ENCODE measurements at places on chromosomes 7 and 10. TPM values are rescaled to one million over a fixed set of nuclear protein-coding genes. Genes with fewer than 3 reads are reported as not detected.

- no peak overlapping the region for H3K4me3 ChIP-seq
- no peaks in the 10 kb centered on the region for H3K4me1 ChIP-seq
- H3K27me3 ChIP-seq: no peaks in the 10 kb centered on the region
- no peak for DNase-seq
- H3K36me3 ChIP-seq: no peaks in the 10 kb centered on the region
- H3K27ac ChIP-seq: no peak overlapping the region
Observed at GRCh38 chr7:28207486-28208158, 27.0 kb upstream of the JAZF1 start.

Gene H2BK1
- not detected for total RNA-seq

Gene ZPBP
- 0.25 TPM for total RNA-seq

DNA sequence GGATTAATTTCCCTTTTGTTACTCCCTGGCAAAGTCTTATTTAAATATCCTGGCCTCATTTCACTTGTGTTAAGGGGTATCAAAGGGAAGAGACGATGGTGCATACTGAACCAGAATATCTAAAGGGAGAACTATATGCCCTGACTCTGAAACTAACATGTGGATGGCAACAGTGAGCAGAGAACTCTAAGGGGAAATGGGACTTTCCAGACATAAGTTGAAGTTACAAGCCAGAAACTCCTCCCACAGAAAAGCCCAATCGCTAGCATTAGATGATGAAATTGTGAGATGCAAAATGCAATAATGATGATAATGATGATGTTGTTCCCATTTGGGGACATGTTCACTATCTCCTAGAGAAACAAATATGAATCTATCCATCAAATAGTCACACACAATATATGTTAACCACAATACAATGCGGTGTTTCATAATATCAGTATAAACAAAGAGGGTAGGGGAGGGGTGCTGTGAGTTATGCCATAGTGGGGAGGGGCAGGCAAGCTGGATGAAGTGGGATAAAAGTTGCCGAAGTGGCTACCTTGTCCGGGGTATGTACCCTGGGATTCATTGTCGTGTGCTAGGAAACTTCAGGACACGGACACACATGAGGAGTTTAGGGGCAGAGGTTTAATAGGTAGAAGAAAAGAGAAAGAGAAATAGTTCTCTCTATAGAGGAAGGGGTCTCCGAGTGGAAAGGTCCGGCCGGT is 37.1 kb downstream of the TMEM229A start:
- no peak overlapping the region for H3K27ac ChIP-seq
- DNase-seq: no peak
- H3K4me1 ChIP-seq: peaks cover 6% of the 10 kb centered on the region
- H3K27me3 ChIP-seq: no peaks in the 10 kb centered on the region

GRCh38 chr10:91592266-91592975 is 40.5 kb downstream of the PPP1R3C start:
- H3K4me1 ChIP-seq: peaks cover 10% of the 10 kb centered on the region
- H3K4me3 ChIP-seq: no peak overlapping the region
- peak; percentile 38 for DNase-seq
- H3K27me3 ChIP-seq: no peaks in the 10 kb centered on the region
- peak overlapping the region; percentile 93 for H3K27ac ChIP-seq

DNA sequence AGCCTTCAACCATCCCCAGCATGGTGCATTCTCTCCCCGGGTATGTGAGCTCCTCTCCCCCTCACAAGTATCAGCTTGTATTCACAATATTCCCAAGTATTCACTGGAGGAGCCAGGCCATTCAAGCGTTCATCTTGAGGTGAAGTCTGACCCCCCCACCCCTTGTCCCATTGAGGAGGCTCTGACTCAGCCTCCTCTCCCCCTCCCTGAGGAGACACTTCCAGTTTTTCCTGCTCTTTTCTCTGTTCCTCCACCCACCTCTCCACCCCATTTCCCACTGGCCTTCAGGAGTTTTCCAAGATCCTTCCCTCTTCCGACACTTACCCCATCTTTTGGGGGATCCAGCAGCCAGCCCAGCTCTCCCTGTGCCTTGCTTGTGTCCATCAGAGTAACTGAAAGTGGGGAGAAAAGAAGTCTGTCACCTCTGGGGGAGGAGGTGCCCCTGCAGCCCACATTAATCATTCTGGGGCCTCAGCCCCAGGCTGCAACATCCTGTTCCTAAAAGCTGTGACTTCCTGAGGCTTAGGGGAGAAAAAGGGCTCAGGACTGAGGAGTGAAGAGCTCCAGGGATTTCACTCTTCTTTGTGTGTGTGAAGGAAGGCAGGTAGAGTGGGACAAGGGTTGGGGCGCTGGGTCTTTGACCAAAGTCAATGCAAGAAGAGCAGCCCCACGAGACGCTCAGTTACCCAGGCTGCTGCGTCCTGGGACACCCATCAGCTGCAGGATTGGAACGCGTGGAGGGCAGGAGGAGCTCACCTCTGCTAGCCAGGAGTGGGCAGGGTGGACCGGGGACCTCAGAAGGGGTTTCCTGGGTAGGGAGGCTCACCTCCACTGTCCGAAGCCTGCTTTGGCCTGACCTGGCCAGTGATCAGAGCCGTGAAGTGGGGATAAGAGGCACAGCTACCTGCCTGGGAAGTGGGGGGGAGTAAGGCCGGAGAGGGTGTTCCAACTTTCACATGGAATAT is 1.1 kb downstream of the EPHA1 start:
- H3K36me3 ChIP-seq: no peaks in the 10 kb centered on the region
- H3K27me3 ChIP-seq: no peaks in the 10 kb centered on the region
- no peak overlapping the region for H3K4me3 ChIP-seq
- no peak overlapping the region for H3K27ac ChIP-seq

Gene SPDYE1
- total RNA-seq: 0.09 TPM

GRCh38 chr7:151859111-151859947 is 17.6 kb downstream of the PRKAG2 start:
- H3K27me3 ChIP-seq: no peaks in the 10 kb centered on the region
- DNase-seq: no peak
- H3K4me1 ChIP-seq: no peaks in the 10 kb centered on the region
- no peak overlapping the region for H3K27ac ChIP-seq
- no peak overlapping the region for H3K4me3 ChIP-seq

DNA sequence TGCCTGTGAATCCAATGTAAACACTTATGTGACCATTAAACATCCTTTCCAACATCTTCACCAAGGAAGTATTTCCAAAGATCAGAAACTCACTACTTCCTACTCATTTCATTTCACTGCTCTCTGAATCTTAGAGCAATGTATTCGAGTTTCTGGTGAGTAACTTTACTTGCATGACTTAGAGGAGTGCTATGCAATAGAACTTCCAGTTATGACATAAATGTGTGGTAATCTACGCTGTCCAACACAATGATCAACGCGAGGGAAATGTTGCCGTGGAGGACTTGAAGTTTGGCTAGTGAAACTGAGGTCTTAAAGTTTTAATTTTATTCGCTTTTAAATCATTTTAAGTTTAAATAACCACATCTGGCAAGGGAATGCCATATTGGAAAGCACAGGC is 1326.3 kb downstream of the XPNPEP1 start:
- H3K27ac ChIP-seq: no peak overlapping the region
- H3K4me1 ChIP-seq: no peaks in the 10 kb centered on the region
- H3K27me3 ChIP-seq: peaks cover 12% of the 10 kb centered on the region

Gene DYNC1I1
- 7.6 TPM for total RNA-seq

Gene ATE1
- total RNA-seq: 47.8 TPM

Gene PDLIM1
- 61.4 TPM for total RNA-seq

Gene NKX1-2
- total RNA-seq: not detected

DNA sequence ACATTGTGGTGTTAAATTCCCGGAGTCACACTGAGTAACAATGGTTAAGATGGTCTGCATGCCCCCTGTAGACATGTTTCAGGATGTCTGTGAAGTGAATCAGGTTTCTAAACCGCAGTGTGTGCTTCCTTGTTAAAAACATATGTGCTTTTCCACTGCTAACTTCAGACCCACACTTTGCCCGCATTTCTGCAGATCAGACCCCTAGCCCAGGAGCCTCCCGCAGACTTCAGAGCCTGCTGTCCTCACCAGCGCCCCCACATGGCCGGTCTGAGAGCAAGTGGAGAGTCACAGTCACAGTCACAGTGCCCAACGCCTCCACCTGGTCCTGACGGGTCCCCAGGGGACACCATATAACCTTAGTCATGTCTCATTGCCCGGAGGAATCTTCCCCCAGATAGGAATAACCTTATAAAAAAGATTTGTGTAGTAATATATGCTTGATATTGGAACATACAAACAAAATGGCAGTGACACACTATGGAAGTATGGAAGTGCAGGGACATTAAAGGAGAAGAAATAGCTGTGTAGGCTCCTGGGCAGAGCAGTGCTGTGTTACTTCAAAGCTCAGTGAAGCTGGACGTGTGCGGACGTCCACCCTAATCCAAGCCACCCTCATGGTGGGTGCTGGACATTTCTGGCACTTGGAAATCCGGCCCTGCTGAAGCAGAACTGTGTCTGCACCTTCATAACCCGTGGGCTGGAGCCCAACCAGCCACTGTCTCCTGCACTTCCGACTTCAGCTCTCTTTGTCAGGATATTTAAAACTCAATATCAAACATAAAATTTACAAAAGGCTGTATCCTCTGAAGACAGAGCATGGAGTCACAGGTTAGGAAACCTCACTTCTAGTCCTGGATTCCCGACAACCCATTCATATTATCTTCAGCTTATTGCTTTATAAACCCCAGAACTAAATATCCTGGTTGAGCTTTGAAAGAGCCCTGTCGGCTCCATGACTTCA is 29.0 kb downstream of the GSTO2 start:
- H3K36me3 ChIP-seq: no peaks in the 10 kb centered on the region
- peak overlapping the region; percentile 3 for H3K27ac ChIP-seq
- no peak for DNase-seq
- no peak overlapping the region for H3K4me3 ChIP-seq
- H3K27me3 ChIP-seq: no peaks in the 10 kb centered on the region
- H3K4me1 ChIP-seq: no peaks in the 10 kb centered on the region

DNA sequence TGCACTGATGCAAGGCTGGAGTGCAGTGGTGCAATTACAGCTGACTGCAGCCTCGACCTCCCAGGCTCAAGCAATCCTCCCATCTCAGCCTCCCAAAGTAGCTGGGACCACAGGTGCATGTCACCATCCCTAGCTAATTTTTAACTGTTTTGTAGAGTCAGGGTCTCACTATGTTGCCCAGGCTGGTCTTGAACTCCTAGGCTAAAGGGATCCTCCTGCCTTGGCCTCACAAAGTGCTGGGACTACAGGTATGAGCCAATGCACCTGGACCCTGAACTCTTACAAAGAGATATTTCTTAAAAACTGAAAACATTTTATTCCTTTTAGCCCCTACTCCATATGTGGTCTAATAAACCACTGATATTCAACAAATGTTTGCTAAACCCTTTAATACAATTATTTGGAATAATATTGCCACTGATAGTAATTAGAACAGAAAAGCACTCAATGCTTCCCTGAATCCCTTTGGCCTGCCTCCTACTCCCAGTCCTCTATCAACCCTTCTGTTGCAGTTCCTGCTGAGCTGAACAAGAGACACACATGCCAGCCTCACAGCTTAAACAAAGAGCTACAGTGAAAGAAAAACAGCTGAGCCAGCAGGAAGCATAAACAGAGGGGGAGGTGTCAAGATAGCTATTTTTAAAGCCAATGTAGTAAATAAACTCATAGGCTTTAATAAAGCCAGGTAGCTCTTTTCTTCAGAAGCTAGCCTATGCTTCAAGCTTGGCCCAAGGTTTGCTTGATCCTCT is 7.0 kb upstream of the GNAI1 start:
- H3K4me3 ChIP-seq: no peak overlapping the region
- H3K27ac ChIP-seq: no peak overlapping the region
- no peaks in the 10 kb centered on the region for H3K36me3 ChIP-seq
- H3K27me3 ChIP-seq: no peaks in the 10 kb centered on the region
- H3K4me1 ChIP-seq: peaks cover 4% of the 10 kb centered on the region

DNA sequence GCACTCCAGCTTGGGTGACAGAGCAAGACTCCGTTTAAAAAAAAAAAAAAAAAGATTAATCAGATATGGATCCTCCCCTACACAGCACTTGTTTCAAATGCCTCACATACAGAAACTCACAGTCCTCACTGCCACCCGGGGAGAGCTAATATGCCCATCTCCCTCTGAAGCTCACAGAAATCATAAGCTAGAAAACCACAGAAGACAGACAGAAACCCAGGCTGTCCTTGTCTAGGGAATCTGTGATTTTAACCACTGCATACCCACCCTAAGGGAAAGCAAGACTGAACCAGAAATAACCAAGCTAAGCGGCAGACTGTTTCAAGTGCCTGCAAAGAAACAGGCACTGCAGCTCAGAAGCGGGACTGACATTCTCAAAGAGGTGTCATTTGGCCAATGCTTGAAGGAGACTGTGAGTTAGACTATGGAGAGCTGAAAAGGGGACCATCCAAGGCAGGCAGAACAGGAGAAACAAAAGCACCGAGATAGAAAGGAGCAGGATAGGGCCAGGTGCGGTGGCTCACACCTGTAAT is 37.6 kb downstream of the SLC37A3 start:
- peaks cover 8% of the 10 kb centered on the region for H3K36me3 ChIP-seq
- DNase-seq: no peak
- no peak overlapping the region for H3K4me3 ChIP-seq
- no peaks in the 10 kb centered on the region for H3K27me3 ChIP-seq
- no peak overlapping the region for H3K27ac ChIP-seq

DNA sequence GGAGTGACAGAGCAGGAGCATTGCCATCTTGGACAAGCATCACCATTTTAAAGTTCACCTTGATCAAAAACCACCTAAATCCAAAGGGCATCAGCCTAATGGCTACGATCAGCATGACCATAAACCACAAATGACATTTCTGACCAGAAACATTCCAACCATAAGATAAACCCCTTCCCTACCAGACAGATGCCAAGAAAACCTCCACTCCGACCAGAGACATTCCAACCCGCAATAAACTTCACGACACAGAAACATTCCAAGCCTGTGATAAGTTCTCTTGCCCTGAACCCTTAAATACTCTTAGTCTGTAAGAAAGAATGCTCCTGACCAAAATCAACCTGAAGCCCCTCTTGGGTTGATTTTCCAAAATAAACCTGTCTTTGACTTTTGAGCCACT is 606.9 kb downstream of the POM121L12 start:
- H3K36me3 ChIP-seq: no peaks in the 10 kb centered on the region
- H3K27me3 ChIP-seq: no peaks in the 10 kb centered on the region
- H3K4me1 ChIP-seq: no peaks in the 10 kb centered on the region
- H3K27ac ChIP-seq: no peak overlapping the region
- no peak overlapping the region for H3K4me3 ChIP-seq

Gene IQUB
- 5.1 TPM for total RNA-seq

Gene DNAJC1
- 38.2 TPM for total RNA-seq

Gene SPDYE2B
- total RNA-seq: not detected

Gene PTPN20
- total RNA-seq: 7.2 TPM

Gene LAMB1
- 285 TPM for total RNA-seq

- peaks cover 8% of the 10 kb centered on the region for H3K4me1 ChIP-seq
- no peak overlapping the region for H3K4me3 ChIP-seq
- H3K27me3 ChIP-seq: no peaks in the 10 kb centered on the region
- peak; percentile 65 for DNase-seq
- H3K27ac ChIP-seq: peak overlapping the region; percentile 69
Observed at GRCh38 chr10:121580276-121581116, 17.7 kb downstream of the FGFR2 start.

GRCh38 chr10:34960983-34961382 is 129.2 kb downstream of the CUL2 start:
- H3K27ac ChIP-seq: no peak overlapping the region
- H3K36me3 ChIP-seq: no peaks in the 10 kb centered on the region
- no peak overlapping the region for H3K4me3 ChIP-seq
- DNase-seq: no peak
- peaks cover 2% of the 10 kb centered on the region for H3K4me1 ChIP-seq

GRCh38 chr10:103493916-103494877 is 692 bp downstream of the NEURL1 start:
- no peak overlapping the region for H3K27ac ChIP-seq
- H3K4me3 ChIP-seq: peak overlapping the region; percentile 16
- DNase-seq: no peak
- peaks cover 12% of the 10 kb centered on the region for H3K4me1 ChIP-seq

Gene ATP6V1F
- 43.9 TPM for total RNA-seq

Gene OR9A2
- total RNA-seq: not detected

All from lung (tissue), 17 donors.